NCI-H1930 (cell line): ENCODE measurements at places on chromosomes 5 and 9.

GRCh38 chr9:134152022-134152448, 12.3 kb downstream of the RNU6ATAC start:
- DNase-seq = no peak

GRCh38 chr9:5920860-5921328, 30.2 kb downstream of the MLANA start:
- DNase-seq = no peak

- no peak for DNase-seq
Observed at GRCh38 chr5:52783226-52783959, 4.3 kb upstream of the ITGA1 start.

DNA sequence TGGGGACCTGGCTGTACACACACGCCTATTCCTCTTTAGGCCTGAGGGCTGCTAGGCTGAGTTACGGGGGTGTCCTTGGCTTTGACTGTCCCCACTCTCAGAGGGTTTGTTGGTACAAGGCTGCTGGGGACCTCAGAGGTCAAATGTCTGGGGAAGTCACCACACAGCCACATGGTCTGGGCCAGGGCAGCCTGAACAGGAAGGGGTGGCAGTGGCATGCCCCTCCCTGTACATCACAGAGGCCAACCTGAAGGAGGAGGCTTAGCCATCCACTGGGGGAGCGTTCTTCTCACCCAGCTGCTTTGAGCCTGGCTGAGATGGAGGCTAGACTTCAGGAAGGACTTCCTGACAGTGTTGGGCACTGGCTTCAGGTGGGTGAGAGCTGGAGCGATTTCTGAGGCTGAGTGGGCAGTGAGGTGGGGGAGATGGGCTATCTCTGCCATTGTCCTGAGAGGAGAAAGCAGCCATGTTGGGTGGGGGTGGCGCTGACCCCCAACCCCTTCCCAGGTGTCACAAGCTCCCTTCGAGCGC, 36.3 kb downstream of the CXXC5 start:
- DNase-seq = no peak

- DNase-seq = no peak
Observed at GRCh38 chr9:123326662-123327093, 29.3 kb upstream of the CRB2 start.

DNA sequence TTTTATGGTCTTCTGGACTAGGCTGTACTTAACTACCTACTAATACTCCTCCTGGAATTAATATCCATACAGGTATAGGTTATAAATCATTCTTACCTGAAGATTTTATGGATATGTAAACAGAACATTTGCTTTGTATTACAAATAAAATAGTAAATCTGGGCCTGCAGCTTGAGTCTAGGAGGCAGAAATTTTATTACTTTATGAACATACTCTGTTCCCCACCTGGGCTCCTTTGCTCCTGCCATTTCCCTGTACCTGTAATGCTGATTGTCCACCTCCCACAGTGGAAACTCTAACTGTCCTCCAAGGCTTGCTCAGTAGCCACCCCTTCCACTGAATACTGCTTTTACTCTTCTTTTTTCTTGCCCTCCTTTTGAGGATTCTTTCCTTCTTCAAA, 108.0 kb downstream of the PAM start:
- no peak for DNase-seq

GRCh38 chr5:56616454-56617160, 198.7 kb upstream of the MAP3K1 start:
- DNase-seq = no peak

- no peak for DNase-seq
Observed at GRCh38 chr5:117379521-117379920, 804.9 kb upstream of the SEMA6A start.

DNA sequence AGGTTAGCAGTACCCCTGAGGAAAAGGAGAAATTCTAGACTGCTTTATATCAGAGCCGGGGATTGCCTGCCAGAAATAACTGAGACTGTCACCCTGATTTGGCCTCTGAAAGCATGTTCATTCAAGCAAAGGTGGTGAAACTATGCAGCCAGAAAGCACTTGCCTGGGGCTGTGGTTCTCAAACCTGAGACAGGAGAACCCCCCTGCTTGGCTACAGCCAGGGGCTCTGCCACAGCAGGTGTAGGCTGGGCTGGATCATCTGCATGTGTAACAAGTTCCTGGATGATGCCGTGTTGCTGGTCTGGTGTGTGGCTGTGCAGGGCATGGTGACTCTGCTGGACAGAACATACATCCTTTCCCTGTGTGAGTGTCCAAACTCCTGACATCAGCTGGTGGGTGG, 157.8 kb downstream of the NXNL2 start:
- DNase-seq = no peak

GRCh38 chr5:111902436-111902835, 145.4 kb upstream of the NREP start:
- no peak for DNase-seq

DNA sequence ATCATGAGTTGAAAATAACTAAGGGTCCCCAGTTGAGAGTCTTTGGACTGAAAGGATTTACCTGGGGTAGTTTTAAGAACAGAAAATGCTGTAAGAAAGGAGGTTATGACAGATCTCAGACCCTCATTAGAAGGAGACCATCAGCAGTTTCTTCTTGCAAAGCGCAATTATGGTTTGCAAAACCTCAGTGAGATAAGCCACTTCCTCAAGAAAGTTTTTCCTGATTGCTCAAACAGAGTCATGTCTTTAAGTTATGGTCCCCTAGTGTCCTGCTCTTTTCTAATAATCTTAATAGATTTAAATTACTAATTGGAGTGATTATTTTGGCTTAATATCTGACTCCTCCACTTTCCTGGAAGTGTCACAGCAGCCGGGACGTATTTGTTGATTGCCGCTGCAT, 293.2 kb upstream of the KLF4 start:
- no peak for DNase-seq

DNA sequence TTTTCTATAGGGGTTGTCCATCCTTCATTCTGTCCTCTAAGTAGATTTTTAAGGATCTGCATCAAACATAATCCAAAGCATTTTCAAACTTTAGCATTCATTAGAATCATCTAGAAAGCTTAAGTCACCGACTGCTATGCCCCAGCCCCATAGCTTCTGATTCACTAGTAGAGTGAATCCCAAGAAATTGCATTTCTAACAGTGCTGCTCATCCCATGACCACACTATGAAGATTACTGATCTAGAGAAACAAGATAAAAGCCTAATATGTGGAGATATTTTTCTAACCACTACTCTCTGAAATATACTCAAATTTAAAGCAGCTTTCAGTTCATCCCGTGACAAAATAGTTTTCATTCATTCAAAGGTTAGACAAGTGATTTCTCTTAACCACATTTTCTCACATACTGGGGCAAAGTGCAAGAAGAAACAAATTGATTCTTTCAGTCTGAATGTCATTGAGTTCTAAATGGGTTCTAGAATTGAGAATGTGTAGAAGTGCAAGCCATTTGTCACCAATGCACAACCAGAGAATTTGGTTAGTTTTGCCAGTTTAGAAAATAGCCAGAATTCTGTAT, 286.9 kb upstream of the CD180 start:
- DNase-seq = no peak

- no peak for DNase-seq
Observed at GRCh38 chr5:103847060-103847459, 284.5 kb upstream of the NUDT12 start.

DNA sequence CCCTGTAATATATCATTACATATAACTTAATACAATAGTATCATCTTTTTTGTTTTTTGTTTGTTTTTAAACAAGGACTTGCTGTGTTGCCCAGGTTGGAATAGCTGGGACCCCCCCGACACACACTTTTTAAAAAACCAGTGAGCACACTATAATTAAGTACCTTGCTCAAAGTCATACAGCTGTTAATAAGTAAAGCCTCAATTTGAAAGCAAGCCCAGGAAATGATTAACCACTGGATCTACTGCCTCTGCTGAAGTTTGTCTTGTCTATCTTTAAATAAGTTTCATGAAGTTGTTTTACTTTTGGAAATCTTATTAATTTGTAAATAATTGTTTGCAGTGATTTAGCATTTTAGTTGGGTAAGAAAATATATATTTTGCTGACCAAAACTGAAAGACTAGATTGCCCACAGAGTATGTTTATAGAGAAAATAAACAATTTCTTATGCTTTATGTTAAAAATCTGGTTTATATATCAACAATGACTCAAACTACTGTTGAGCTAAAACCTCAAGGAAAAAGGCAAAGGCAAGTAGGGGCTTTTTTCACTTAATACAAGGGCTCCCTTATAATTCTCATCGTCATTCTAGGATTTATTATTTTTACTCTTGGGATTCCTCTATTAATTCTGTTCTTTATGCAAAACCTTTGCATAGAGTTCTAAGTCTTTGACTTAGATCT, 5.8 kb upstream of the CARNMT1 start:
- DNase-seq = no peak

DNA sequence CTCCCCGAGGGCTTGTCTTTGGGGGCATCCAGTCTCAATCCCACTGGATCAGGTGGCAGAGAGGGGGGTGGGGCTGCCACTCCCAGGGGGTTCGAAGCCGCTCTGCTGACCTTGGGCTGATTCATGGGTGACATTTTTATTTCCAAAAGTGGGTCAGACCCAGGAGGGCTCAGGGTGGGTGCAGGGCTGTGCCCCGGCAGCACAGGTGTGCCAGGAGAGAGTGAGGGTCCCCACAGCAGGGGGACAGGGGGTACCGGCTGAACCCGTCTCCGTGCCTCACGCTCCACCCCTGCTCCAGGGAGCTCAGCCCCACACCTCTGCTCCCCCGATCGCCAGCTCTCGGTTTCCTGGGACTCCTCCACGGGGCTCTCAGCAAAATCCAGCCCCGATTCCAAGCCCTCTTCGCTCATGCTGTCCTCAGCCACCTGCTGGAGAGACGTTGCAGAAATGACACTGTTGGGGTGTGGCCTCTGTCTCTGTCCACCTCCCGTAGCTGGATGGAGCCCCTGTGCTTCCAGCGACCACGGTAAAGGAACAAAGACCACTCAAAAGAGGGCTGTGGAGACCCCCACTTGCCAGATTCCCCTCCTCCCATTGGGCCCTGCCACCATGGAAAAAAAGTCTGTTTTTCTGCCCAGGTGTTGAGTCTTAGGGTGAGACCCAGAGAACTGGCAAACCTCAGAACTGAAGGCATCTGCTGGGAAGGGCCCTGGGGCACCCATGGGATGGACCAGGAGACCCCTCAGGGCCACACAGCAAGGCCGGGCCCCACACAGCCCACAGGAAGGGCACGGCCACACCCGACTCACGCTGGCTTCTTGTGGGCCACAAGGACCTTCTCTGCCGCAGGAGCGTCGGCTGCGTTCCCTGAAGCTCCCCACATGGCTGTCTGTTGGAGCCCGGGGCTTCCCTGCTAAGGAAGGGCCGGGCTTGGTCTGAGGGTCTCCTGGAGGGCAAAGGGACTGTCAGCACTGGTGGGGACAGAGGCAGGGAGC, 10.6 kb upstream of the QSOX2 start:
- peak; percentile 3 for DNase-seq

- DNase-seq = no peak
Observed at GRCh38 chr5:180394031-180394636, 41.0 kb upstream of the GFPT2 start.

- no peak for DNase-seq
Observed at GRCh38 chr5:176725521-176726280, 78.4 kb downstream of the TSPAN17 start.

GRCh38 chr5:16995372-16995771, 59.3 kb upstream of the MYO10 start:
- no peak for DNase-seq

DNA sequence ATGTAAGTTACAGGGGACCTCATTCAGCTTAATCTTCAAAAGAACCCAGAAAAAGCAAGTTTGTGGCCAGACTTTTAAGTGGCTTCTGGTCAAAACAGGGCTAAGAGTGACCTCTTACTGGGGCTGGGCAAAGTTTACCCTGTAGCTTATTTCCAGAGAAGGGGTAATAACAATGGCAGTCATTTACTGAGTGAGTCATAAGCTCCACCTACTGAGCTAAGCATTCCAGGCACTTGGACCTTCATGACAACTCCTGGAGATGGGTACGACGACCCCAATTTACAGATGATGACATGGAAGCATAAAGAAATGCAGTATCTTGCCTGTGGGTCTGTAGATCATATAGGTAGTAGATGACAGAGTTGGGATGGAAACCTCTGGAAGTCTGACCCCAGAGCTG, 4.7 kb upstream of the GPR151 start:
- DNase-seq = no peak

GRCh38 chr5:74357827-74358226, 282.7 kb downstream of the ENC1 start:
- no peak for DNase-seq
